WTC11 (cell line): ENCODE measurements at places on chromosomes 5 and 9. TPM values are rescaled to one million over a fixed set of nuclear protein-coding genes. Genes with fewer than 3 reads are reported as not detected.

- no peak for DNase-seq
Observed at GRCh38 chr9:5642170-5642569, 13.3 kb downstream of the RIC1 start.

GRCh38 chr9:20640331-20641187 lies 18.3 kb upstream of the MLLT3 start:
- no peak for DNase-seq

- peak; percentile 64 for DNase-seq
Observed at GRCh38 chr5:6837519-6838110, 124.4 kb downstream of the TENT4A start.

DNA sequence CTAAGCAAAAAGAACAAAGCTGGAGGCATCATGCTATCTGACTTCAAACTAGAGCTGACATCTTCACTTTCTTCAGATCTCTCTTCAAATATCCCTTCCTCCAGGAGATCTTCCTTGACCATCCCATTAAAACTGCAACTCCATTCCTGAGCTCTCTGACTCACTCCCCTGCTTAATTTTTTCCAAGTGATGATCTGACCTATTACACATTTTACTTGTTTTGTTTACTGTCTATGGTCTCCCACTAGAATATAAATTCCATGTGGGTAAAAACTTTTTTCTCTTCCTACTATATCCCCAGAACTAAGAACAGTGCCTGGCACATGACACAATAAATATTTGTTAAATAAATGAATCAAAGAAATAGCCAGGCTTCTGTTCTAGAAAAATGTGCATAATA lies 87.5 kb downstream of the SLIT3 start:
- no peak for DNase-seq

DNA sequence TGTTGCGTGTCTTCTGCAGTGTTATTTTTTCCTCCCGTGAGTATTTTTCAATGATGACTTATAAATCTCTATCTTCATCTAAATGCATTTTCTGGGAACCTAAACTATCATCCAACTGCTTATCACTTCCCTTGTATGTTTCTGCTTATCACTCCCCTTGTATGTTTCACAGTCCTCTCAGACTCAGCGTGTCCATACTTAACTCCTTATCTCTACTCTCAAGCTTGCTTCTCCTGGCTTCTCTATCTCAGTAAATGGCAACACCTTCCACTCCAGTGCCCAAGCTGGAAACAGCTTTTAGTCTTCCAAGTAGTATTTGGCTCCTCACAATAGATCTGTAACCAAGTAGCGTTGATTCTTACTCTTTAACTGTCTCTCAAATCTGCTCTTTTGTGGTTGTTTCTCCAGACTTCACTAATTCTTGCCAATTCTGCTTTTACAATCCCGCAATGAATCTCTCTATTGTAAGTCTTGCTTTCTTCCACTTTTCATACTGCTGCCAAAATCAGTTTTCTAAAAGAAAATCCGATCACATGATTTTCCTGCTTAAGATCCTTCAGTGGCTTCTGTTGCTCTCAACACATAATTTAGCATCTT lies 33.8 kb upstream of the TXNDC8 start:
- DNase-seq, result no peak

DNA sequence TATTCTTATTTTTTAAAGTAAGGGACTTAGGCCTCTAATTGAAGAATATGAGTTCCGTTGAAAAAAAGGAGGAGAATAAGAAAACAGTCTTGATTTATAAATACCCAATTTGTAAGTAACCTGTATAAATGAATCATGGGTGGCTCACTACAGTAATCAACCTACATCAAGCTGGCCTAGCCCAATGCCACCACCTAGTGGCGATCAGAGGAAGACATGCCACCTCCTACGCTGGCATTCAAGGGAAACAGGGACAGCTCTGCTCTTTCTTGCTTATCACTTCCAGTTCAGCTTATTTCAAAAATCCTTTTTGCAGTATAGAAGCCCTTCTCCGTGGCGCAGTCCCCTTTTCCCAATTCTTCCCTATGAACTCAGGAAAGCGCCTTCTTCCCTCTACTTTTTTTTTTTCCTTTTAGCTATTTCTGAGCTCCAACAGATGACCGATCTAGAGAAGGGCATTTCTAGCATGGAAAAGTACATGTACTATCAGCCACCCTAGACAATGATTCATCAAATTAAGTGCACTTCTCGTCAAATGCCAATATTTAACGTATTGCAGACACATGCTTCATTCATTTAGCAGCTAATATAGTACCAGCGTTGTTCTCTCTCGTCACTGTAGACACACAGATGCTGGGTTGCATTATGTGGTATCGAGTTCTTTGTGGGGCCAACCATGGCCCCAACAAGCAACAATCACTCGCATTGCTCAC lies 28.3 kb downstream of the PTPN3 start:
- DNase-seq, result peak; percentile 75

DNA sequence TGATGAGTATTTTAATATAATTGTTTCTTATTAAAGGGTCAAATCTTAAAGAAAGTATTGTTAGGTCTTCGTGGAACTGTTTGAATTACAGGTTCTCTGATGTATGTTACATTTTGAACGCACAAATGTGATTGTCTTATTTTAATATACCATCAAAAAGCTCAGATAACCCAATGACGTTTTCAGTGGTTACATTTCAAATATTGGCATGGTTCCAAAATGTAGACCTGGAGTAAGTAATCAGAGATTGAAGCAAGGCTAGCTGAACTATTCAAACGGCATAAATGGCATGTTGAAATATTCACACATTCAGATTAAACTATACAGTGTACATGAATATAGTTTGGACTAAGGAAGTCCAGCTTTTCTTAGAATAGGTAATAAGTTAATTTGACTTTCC lies 281.7 kb upstream of the EFNA5 start:
- no peak for DNase-seq

DNA sequence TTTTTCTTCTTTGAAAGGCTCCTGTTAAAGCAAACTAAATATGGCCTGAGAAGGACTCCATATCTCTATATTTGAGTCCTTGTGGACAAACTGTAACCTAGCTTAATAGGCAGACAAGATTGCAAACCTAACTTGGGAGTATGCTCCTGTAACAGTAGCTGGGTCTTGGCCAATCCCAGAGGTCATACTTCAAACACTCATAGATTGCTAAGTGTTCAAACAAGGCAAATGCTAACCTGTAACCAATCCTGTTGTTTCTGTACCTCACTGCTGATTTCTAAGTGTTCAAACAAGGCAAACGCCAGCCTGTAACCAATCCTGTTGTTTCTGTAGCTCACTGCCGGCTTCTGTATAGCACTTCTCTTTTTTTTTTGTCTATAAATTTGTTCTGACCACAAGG lies 50.6 kb upstream of the CLK4 start:
- DNase-seq, result no peak

DNA sequence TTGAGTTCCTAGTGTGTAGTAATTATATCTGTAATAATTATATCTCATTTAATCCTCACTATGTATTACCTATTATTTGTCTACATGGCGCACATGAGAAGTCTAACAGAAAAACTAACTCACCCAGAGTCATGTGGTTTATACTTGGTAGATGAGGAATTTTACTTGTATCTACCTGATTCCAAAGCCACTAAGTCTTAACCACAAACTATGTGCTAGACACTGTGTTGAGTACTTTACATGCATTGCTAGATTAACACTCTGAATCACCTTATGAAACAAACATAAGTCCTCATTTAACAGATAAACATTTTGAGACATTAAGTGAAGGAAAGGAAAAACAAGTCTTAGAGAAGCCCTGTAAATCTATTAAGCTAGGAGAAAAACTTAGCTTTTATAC lies 404.8 kb downstream of the TLR4 start:
- DNase-seq, result no peak

GRCh38 chr5:170448221-170448620 lies 55.6 kb upstream of the KCNIP1 start:
- no peak for DNase-seq

DNA sequence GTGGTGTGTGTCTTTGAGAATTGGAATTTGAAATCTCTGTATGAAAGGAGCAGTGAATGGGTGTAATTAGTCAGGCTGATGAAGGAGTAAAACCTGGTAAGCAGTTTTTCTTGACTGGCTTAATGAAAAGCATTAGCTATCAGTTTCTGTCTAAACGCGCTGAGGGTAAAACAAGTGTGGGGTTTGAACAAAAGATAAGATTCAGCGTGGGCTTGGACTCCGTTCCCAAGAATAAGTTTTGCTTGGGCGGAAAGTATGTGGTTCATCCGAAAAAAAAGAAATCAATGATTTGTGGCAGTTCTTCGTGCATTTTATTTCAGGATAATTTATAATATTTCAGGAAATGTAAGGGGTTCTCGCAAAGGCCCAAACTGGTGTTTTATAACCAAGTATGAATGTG lies 217.3 kb downstream of the NTRK2 start:
- no peak for DNase-seq

SPRY4 gene
- total RNA-seq, result 99.6 to 140 TPM (median 103 TPM) in 3 replicates

OTULINL gene
- total RNA-seq, result 6.6 to 12.3 TPM (median 10.6 TPM) in 3 replicates

ERGIC1 gene
- total RNA-seq, result 89.8 to 101 TPM (median 97.1 TPM) in 3 replicates
